Immature natural killer cell (primary cell): ENCODE measurements at places on chromosomes 7 and 10. TPM values are rescaled to one million over a fixed set of nuclear protein-coding genes. Genes with fewer than 3 reads are reported as not detected.

DNA sequence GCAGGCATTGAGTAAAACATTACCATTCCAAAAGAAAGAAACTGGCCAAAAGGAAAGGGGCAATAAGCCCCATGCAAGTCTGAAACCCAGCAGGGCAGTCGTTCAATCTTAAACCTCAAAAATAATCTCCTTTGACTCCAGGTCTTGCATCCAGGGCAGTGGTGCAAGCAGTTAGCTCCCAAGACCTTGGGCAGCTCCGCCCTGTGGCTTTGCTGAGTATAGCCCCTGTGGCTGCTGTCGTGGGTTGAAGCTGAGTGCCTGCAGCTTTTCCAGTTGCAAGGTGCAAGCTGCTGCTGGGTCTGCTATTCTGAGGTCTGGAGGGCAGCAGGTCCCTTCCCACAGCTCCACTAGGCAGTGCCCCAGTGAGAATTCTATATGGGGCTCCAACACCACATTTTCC, 580.1 kb upstream of the AUTS2 start:
- DNase-seq: no peak

DNA sequence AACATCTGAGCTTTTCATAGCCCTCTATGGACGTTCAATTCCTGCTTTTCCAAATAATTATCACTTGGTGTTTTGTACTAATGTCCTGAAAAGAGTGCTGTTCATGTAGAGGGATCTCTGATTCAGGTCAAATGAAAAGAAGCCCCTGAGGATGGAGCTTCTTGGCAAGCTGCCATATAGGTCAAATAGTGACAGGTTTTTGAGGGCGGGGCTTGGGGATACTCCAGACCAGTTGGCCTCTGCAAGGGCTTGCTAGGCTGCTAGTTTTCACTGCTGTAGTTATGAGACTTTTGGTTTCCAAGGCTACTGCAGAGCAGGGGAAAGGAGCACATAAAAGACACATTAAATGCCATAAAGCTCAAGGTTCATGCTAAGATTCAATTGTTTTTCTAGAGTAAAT, 257.2 kb upstream of the CACNA2D1 start:
- no peak for DNase-seq

DNA sequence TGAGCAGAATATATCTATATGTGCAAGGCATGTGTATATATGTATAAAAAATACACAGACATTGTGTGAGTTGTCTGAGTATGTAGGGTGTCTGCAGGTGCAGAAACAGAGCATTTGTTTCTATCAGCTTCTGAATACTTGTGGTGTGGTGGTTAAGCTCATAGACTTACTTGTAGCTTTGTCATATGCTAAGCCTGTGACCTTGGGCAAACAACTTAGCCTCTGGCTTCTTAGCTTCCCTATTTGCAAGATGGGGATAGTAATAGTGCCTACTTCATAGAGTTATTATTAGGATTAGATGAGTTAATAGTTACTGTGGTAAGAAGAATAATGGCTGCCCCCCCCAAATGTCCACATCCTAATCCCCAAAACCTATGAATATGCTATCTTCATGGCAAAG, 28.2 kb upstream of the PAX2 start:
- DNase-seq: no peak

The CYP2C19 gene
- not detected for polyA plus RNA-seq

The PTF1A gene
- not detected for polyA plus RNA-seq

DNA sequence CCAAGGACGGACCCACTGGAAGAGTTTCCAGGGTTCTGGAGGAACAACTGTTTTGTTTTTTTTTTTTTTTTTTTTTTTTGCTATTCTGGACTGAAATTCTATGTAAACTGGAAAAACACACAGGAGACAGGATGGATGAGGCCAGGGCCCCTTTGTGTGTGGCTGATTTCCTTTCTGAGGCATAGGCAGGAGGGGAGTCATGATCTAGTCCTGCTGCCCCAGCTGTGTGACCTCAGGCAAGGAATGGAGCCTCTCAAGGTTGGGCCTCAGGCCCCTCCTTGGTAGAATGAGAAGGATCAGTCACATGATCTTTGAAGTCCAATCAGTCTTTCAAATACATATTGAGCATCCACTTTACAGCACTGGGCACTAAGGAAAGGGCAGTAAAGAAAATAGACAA, 87.6 kb downstream of the SH3PXD2A start:
- DNase-seq: no peak

- DNase-seq: no peak
Observed at GRCh38 chr7:6419310-6419773, 28.4 kb downstream of the DAGLB start.

GRCh38 chr10:34137201-34137600, 677.9 kb downstream of the PARD3 start:
- DNase-seq: no peak

DNA sequence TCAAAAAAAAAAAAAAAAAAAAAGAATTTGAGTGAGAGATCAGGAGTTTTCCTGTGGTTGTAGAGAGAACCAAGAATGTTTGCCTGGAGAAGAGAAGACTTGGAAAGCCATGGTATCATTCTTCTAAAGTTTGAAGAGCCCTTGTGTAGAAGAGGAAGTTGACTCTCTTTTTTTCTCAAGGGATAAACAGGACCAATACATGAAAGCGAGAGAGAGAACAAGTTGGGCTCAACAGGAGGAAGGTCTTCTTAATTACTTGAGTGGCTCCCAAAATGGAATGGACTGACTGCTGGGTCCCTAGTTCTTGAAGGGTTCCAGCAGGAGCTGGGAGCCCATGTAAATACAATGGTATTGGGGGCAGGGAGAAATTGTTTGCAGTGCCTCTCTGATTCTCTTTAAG, 173.3 kb upstream of the ADO start:
- no peak for DNase-seq

DNA sequence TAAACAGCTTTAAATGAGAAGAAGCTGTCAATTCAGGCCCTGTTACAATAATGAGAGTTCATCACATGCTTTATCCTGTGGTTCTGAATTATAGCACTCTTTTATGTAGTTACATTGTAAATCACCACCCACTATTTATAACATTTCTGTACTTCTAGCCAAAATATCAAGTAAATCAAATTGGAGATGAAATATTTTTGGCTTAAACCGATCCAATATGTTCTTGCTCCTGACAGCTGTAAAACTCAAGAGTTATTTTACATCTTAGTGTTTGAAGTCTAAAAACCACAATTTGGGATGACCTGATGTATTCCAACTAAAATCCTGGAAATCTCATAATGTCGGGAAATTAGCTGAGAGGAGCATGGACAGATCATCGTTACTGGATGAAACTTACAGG, 371.2 kb upstream of the LRRN3 start:
- no peak for DNase-seq

- no peak for DNase-seq
Observed at GRCh38 chr7:22183522-22184280, 173.3 kb downstream of the RAPGEF5 start.

The THAP5 gene
- 5.5 TPM for polyA plus RNA-seq

The SLC13A1 gene
- polyA plus RNA-seq: not detected

The SHTN1 gene
- 0.28 TPM for polyA plus RNA-seq

DNA sequence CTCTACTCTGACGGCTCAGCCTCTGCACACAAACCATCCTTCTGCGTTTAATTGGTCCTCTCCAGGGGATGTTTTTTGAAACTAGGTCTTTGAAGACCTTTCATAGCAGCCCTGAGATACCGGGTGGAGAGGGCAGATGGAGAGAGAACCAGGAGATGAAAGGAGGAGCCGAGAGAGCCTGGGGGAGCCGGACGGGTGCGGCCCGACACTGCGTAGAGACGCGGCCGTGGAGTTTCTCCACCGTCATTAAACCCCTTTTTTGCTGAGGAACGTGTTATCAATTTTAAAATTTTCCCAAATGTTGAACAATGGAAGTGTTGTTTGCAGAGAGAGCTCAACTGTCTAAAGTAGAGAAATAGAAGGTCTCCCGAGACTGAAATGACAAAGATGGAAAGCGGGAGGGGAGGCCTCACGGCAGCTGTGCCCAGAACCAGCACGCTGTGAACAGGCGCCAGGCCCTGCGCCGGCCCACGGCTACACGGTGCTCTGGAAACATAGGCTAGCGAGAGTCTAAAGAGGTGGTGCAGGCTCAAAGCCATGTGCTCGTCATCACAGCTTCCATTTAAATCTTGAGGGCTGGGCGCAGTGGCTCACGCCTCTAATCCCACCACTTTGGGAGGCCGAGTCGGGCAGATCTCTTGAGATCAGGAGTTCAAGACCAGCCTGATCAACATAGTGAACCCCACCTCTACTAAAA, 307.0 kb downstream of the PTPRN2 start:
- DNase-seq: no peak

GRCh38 chr10:126846959-126847358, 58.3 kb upstream of the DOCK1 start:
- DNase-seq: no peak

GRCh38 chr10:61971003-61971325, 69.5 kb downstream of the ARID5B start:
- DNase-seq: no peak

GRCh38 chr7:117873310-117874190, at the start of gene CTTNBP2:
Gene CTTNBP2 (minus strand): TSS chr7:117873441. CDS start chr7:117873415, 26 bp downstream.
- DNase-seq: no peak

DNA sequence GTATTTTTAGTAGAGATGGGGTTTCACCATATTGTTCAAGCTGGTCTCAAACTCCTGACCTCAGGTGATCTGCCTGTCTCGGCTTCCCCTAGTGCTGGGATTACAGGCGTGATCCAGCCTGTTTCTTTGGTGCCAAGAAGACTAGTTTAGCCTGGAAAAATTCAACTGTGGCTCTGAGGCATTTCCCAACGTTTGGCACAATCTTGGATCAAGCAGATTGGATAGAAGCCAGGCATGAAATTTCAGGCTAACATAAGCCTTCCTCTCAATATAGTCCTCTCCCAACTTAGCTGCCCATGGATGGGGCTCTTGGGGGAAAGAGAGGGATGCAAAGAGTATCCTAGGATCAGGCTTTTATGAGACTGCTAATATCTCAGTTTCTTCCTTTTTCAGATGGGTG, 53.8 kb downstream of the APBB1IP start:
- no peak for DNase-seq

DNA sequence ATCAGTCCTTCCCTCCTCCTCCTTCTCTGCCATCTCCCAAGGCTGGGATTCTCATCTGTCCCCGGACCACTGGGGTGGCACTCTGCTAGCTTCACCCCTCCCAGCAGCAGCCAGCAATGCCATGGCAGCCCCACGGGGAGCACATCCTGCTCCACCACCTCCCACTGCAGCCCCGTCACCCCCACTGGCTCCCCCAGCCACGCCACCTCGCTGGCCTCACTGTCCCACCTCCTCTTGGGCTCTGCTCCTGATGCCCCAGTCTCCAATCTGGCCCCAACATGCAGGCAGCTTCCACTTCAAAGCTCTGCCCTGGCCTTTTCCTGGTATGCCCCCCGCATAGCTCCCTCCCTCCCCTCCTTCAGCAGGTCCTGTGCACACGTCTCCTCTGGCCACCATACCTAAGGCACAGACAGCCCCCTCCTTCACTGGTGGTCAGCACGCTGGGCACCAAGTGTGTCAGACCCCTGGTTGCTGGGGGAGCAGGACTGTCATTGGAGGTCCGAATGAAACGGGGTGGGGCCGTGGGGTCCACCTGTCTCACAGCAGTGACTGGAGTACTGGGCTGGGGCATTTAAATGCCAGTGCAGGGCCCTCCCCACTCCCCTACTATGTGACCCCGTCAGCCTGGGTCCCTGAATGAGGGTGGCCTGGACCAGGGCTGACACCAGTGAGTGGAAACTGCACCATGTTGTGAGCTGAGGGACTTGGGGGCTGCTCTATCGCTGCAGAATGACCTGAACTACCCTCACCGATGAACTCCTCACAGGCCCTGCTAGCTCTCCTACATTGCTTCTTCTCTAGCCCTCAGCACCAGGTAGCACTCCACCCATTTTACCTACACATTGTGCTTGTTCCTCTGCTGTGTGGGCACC, 38.7 kb downstream of the RASGEF1A start:
- DNase-seq: no peak

DNA sequence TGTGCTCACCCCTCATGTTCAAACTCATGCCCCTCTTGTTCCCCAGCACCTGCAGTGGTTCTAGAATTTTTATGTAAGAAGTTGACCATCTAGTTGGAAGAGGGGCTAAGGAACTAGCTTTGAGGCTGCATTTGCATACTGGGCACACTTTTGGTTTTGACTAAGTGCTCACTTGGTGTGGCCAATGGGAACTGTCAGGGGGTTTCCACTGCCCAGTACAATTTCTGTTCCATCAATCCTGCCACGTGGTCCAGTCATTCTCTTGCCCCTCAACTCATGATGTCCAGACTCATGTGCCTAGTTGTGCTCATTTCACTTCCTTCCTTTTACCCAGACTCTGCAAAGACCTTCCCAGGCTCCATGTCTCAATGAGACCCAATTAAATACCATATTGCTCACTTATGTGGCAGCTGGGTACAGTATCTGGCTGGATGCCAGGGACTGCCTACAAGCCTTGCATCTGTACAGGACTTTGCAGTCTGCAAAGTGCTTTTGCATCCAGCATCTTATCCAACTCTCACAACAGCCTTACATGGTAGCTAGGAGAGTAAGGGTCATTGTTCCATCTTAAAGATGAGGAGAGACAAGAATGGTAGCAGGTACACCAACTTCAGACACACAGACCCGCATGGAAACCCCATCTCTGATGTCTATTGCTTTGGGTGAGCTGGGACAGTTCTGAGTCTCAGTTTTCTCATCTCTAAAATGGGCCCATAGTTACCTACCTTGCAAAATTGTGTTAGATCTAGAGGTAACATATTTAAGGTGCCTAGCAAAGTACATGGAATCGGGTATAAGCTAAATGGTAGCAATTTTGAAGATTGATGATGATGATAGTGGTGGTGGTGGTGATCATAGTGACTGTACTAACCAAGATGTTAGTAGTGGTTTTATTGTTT, 30.1 kb upstream of the KCNMA1 start:
- no peak for DNase-seq

The RARRES2 gene
- polyA plus RNA-seq: not detected

The GATA3 gene
- polyA plus RNA-seq: 27.2 TPM

The ACSL5 gene
- polyA plus RNA-seq: 86.5 TPM

DNA sequence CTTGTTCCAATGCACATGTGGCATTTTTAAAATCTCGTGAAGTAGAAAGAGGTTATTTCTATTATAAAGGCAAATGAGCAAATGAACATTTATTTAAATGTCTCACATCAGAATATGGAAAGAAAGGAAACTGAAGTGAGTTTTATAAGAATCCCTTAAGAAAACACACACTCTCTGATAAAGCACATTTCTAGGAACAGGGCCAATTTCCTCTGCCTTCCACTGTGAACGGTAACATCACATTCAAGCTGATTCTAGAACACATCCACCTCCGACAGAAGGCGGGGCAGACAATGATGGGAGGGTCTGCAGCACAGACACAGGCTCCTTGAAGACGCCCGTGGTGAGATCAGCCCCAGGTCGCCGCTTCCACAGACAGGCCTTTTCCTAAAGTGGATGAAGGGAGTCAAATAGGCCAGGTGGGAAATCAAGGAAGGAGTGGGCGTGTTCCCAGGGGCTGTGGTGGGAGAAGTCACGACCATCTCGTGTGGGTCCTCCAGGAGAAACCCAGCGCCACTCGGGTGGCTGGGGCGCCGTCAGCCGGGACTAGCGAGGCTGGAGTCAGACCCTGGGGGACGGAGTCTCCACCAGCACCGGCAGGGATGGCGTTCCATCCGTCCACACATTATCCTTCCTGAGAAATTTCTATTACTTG, 31.1 kb downstream of the PITRM1 start:
- DNase-seq: no peak

The STEAP4 gene
- polyA plus RNA-seq: not detected
